ENCODE measurements at places on chromosomes 5 and 9.
A peak's percentile ranks its signal among the peaks of the same experiment; 100 is the strongest.

- DNase-seq, result no peak
Measured at GRCh38 chr5:41661254-41661653, 150.9 kb upstream of the PLCXD3 start.

DNA sequence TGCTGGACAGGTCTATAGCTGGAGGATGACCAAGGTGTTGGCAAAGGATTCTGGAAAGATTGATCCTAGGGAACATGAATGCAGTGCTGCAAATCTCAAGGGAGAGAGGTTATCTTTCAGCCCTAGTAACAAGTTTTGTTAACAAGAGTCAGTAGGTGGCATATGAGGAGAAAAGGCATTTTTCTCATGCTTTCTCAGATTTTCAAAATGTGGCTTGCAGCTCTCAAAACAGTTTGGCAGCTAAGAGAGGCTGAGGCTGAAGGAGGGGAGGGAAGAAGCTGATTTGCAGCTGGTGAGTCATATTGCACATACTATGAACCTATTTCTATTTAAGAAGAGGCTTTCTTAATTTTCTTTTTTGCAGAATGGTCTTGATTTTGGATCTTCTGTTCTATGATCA lies 64.3 kb upstream of the PCA3 start:
- no peak for DNase-seq

GRCh38 chr5:135913713-135914626 lies 18.3 kb upstream of the IL9 start:
- DNase-seq, result no peak

DNA sequence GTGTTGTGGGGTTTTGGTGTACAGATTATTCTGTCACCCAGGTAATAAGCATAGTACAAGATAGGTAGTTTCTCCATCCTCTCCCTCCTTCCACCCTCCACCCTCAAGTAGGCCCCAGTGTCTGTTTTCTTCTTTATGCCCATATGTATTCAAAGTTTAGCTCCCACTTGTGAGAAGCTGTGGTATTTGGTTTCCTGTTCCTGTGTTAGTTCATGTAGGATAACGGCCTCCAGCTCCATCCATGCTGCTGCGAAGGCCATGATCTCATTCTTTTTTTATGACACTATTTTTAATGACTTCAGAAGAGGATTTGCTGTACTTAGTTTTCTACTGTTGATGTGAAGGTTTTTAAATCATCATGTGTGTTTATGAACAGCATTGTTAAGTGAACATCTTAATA lies 11.9 kb downstream of the CCDC180 start:
- DNase-seq, result no peak

DNA sequence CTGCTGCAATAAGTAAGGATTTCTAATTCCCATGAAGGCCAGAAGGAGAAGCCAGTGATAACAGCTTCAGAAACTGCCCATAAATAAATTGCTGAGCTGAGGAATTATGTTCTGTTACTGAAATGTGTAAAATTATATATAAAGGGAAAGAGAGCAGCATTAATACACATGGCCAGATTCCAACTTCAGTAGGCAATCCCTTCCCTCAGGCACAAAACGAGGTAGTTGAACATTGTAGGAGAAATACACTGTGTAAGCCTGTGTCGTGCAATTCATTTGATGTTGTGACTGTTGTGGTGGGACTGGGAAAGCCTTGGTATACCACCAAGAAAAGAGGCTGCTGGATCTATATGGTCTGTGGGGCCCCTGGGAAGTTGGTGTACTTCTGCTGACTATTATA lies 192.9 kb downstream of the WDR70 start:
- DNase-seq, result no peak

DNA sequence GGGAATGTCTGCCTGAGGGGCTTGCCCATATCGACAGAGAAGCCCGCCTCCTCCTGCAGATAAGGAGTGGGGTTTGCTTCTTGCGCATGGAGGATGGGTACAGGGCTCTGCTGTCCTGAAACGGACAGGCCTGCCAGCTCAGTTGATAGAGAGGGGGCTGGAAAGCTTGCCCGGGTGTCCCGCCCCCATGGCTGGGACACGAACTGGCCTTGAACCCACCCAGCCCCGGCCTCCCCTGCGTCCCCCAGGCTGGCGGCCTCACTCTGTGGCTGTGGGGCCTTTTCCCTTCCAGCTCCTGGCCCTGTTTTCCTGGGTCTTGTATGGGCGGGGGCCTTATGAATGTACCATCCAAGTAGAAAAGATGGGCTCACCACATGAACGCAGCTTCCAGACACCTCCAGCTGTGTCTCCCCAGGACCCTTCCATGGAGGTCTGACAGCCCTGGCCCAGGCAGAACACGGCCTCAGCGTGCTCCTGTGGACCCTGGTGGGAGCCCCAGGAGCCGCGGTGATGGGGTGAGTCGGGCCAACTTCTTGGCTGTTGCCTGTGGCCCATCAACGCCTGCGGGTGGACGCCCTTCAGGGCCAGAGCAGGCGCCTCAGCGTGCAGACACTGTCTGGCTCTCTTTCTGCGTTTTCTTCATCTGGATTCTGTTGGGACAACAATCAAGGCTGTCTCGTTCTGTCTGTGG lies 15.9 kb upstream of the SLC2A6 start:
- DNase-seq, result no peak

- DNase-seq, result no peak
Measured at GRCh38 chr9:126376311-126377175, 49.9 kb downstream of the MVB12B start.

GRCh38 chr5:60248901-60249300 lies 355.4 kb upstream of the PDE4D start:
- DNase-seq, result peak; percentile 4

GRCh38 chr9:21836437-21837161 lies 34.2 kb downstream of the MTAP start:
- no peak for DNase-seq

DNA sequence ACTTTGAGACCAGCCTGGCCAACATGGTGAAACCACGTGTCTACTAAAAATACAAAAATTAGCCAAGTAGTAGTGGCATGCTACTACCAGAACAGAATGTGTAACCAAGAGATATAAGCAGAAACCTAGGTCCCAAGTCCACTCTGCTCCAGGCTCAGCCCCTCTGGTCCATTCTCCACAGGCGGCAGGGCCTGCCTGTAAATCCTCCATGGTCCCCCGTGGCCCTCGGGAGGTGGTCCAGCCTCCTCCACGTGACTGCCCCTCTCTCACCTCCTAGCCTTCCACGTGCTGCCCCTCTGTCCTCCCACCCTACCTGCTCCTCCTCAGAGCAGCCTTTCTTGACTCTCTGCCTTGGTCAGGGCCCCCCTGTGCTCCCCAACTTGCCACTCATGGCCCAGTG lies 127.4 kb downstream of the GAPVD1 start:
- no peak for DNase-seq

DNA sequence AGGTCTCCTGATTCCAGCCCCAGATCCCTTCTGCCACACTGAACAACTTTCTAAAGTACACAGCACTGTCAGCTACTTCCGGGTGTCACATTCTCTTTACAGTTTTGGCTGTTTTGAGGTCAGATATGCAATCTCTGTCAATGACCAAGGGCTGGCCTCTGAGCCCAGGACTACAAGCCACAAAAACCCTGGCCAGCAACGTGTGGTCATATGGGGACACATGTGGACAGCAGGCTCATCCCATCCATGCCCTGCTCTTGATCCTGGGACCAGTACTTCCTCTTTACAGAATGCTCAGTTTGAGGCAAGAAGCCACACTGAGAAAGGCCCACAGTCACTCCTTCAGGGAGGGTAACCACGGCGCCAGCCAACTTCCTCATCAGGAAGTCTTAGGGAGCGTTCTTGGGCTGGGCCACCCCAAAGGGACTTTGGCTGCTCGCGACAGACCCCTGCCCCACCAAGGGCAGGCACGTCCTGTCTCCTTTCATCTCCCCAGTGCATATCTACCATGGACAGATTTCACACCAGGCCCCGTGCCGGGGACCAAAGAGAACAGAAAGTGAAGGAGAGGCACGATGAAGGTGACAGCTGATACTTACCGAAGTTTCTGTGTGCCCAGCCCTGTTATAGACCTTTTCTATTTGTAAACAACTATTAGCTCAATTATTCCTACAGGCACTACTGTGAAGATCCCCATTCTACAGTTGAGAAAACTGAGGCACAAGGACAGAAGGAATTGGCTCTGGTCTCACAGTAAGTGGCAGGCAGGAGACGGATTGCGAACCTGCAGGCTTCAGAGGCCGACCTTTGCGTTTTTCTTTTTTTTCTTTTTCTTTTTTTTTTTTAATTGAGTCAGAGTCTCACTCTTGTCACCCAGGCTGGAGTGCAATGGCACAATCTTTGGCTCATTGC lies 37.3 kb downstream of the STK10 start:
- peak; percentile 32 for DNase-seq

- no peak for DNase-seq
Measured at GRCh38 chr9:23307731-23308513, 518.1 kb downstream of the ELAVL2 start.

- no peak for DNase-seq
Measured at GRCh38 chr5:9125852-9126251, 420.0 kb downstream of the SEMA5A start.

- DNase-seq, result no peak
Measured at GRCh38 chr5:90613918-90614504, 55.4 kb downstream of the ADGRV1 start.

- no peak for DNase-seq
Measured at GRCh38 chr9:100379862-100380261, 27.1 kb upstream of the TEX10 start.

DNA sequence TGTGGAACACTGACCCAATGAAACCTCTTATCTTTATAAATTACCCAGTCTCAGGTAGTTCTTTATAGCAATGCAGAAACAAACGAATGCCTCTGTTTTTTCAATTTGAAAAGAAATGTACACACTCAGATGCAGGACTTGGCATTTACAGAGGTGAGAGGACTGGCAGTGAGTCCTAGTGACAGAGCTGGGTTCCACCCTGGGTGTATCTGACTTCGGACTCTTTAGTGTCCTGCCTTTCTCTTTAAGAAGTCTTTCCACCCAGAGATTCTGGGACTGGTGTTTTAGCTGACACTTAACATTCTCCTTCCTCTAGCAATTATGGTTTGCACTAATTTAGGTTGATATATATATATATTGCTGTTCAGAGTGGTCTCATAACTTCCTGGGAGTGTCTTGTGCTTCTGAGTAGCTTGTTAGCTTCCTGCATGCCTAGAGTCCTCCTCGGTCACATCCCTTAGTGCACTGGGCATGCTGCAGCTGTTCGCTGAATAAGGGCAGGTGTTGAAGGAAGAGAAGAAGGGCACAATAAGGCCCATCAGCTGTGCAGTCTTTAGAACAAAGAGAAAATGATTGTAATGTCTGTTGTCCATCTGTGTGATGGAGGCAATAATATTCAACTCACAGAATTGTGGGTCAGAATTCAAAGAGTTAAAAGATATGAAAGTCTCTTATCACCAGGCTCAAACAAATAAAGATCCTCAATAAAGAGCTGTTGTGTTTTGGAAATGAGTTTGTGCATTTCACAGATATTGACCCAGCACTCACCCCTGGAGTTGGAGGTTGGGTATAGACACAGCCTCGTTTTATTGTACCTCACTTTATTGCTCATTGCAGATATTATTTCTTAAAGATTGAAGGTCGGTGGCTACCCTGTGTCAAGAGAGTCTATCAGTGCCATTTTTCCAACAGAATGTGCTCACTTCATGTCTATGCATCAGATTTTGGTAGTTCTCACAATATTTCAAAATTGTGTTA lies 187.1 kb downstream of the TRIM32 start:
- DNase-seq, result no peak

GRCh38 chr5:56421246-56422075 lies 188.3 kb upstream of the ANKRD55 start:
- DNase-seq, result no peak

DNA sequence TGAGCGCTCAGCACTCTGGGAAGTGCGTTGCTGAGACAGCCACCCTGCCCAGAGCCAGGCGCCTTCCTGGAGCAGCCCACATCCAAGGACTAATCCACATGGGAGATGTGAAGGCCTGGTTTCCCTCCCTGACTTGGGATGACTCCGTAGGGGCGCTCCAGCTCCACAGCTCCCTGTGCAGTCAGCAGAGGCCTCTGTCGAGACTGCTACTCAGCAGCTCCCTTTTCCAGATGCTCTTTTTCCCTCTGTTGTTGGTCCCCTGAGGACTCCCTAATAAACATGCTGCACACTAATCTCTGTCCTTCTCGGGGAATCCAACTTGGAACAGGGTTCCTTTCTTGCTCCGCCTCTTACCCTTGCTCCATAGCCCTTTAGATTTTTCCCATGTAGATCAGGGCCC lies 237.3 kb downstream of the ZSWIM6 start:
- no peak for DNase-seq

- no peak for DNase-seq
Measured at GRCh38 chr9:126482361-126483044, 131.2 kb upstream of the LMX1B start.

GRCh38 chr9:79408200-79408599 lies 163.6 kb upstream of the TLE4 start:
- DNase-seq, result no peak

GRCh38 chr5:74341221-74341620 lies 299.3 kb downstream of the ENC1 start:
- no peak for DNase-seq

- peak; percentile 10 for DNase-seq
Measured at GRCh38 chr9:72596451-72597180, 75.2 kb downstream of the TMC1 start.

DNA sequence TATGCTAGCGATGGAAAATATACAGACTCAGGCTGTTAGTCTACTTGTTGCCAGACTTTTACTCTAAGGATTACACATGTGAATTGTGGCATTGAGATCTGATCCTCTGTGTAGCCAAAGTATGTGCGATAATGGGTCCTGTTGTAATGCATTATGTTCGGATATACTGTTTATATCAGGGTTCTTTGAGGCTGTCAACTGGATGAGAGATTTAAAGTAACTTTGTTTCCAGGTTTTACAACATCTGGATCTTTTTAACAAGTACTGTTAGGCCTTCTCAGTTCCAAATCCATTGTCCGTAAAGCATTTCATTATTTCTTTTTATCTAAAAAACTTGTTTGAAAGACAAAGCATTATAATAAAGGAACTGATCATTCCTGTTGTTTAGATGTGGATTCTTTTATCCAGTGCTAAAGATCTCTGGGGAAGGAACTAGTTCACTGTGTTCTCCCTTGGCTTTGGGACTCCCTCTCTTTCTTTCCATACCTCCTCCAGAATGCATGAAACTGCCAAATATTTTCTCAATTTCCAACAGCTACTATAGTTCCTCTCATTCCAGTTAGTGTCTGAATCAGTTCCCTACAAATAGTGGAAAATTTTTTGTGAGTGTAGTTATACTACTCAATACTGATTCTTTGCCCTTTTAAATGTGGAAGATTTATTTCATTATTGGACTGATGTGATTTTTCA lies 68.8 kb downstream of the HACD4 start:
- no peak for DNase-seq

- DNase-seq, result no peak
Measured at GRCh38 chr5:73851471-73852181, 225.6 kb downstream of the ARHGEF28 start.

GRCh38 chr9:116482740-116483139 lies 204.4 kb upstream of the TRIM32 start:
- no peak for DNase-seq

Data from CD4-positive, alpha-beta T cell treated with Interleukin-21 for 1 hour (primary cell).